ENCODE measurements at places on chromosomes 4 and X.

GRCh38 chrX:13550346-13550745 lies 19.1 kb upstream of the EGFL6 start:
- DNase-seq, result no peak

DNA sequence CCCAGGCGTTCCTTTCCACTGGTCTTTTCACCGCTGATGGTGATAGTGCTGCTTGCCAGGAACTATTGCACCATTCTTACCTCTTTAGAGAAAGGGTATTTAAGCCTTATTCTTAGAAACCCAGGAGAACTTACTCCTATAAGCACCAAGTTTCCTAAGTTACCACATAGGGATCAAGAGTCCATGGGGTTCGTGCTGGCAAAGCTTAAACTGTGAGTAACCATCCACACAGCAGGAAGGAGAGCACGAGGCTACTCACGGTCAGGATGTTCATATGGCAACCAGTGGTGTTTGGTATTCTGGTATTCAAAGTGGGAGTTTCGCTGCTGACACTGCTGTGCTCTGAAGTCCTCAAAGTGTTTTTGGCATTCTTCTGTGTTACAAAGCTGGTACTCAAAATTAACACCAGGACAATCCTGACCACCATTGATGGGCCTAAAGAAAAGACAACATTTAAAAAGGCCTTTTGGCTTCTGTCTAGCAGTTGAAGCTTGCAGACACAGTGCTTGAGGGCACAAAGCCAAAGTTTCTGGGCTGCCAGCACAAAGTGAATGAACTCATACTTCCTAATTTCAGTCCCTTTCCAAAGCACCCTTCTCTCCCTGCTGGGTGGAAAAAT lies 256.9 kb downstream of the ADAMTS3 start:
- no peak for DNase-seq

DNA sequence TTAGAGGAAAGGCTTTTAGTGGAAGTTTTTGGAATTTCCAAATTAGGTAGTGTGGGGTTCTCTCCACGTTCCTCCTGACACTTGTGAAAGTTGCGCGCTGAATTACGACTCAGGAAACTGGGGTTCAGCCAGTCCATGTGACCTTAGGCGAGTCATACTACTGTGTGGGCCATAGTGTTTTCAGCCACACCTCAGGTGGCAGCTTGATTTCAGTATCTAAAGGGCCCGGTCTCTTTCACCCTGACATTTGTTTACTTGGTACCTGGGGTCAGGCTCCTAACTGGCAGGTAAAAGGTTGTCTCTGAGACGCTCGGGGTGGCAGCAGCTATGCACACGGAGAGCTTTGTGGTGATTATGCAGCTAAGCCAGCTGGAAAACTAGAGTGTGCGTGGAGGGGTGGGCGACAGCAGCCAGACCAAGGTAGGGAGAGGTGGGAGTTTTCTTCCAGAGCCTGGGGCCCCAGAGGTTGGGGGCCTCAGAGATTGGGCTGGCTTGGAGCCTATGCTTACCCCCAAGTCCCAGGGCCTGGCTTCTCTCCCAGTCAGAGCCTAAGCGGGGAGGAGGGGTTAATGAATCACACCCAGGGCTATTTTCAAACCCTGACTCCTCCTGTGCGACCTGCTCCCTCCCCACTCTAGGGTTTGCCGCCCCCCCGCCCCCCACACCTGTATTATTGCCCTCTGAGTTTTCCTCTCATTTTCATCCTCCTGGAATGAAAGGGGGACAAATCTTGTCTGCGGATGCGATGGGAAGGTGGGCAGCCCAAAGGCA lies 47.2 kb downstream of the STARD8 start:
- no peak for DNase-seq

GRCh38 chr4:163679189-163679588 lies 184.7 kb downstream of the TMA16 start:
- DNase-seq, result no peak

DNA sequence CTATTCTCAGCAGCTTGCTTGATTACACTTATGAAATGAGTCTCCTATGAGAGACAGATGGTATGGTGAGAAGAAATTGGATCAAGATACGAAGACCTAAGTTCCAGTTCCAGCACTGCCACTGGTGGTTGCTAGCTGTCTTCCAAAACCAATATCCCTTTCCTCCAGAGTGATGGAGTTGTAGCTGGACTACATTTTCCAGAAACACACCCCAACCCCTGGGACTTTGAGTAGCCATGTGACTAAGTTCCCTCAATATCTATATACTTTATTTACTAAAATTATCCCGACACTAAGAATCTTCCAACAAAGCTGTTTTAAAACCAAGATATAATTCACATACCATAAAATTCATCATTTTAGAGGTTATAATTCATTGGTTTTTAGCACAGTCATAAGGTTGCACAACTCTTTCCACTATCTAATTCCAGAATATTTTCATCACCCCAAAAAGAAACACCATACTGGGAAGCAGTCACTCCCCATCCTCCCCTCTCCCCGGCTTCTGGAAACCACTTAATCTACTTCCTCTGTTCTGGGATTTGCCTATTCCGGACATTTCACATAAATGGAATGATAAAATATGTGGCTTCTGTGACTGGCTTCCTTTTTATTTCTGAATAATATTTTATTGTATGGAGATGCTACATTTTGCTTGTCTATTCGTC lies 118.0 kb downstream of the MANBA start:
- DNase-seq, result no peak

DNA sequence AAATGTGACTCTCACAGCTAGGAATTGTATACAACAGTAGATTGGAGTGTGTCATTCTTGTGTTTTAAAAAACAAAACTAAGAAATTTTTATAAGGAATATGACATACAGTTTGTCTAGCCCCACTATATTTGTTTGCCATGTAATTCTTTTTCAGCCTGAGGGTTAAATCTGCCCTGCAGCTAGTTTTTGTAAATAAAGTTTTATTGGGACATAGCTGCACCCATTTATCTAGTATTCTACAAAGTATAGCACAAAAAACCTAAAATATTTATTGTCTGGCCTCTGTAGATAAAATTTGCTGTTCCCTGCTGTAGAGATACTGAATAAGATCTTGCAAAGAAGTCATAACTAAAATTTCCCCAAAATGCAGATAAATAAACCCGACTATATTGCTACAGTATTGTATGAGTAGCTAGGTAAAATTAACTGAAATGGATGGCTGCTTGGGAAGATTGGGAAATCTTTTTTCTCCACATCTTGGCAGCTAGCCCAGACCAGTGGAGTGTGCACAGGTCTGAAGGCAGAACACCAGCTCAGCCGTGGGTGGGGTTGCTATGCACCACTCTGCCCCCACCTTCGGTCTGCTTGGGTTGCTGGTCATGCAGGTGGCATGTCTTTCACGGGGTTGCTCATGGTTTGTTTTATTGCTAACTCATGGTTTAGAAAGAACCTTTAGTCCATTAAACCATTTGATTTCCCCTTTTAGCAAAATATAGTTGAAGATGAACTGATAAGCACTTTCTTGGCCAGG lies 127.9 kb downstream of the KLHL8 start:
- DNase-seq, result peak; percentile 72

All from NCI-H345 (cell line).